ENCODE measurements at places on chromosomes 6 and 20. TPM values are rescaled to one million over a fixed set of nuclear protein-coding genes. Genes with fewer than 3 reads are reported as not detected.

The BFSP1 gene
- total RNA-seq = 12.3 TPM

The SIRT5 gene
- total RNA-seq = 13.3 TPM

- DNase-seq = peak; percentile 37
Measured at GRCh38 chr6:5398530-5398929, 137.2 kb downstream of the FARS2 start.

The PTCRA gene
- total RNA-seq = not detected

DNA sequence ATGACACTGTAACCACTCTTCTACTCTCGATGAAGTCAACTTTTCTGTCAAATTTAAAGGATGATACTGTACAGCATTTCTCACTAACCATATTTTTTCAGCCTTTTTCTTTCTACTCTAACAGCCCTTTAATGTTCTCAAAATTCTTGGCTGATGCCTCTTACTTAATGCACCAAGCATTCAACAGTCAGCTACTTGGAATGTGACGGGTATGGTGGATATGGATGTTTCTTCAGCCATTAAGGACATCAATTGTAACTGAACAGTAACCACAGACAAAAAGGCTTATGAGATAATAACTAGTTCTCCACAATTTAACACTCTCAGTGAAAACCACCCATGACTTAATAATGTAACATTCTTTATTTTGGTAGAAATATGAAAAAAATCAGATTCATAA lies 467.2 kb upstream of the ZNF337 start:
- peak; percentile 22 for DNase-seq

DNA sequence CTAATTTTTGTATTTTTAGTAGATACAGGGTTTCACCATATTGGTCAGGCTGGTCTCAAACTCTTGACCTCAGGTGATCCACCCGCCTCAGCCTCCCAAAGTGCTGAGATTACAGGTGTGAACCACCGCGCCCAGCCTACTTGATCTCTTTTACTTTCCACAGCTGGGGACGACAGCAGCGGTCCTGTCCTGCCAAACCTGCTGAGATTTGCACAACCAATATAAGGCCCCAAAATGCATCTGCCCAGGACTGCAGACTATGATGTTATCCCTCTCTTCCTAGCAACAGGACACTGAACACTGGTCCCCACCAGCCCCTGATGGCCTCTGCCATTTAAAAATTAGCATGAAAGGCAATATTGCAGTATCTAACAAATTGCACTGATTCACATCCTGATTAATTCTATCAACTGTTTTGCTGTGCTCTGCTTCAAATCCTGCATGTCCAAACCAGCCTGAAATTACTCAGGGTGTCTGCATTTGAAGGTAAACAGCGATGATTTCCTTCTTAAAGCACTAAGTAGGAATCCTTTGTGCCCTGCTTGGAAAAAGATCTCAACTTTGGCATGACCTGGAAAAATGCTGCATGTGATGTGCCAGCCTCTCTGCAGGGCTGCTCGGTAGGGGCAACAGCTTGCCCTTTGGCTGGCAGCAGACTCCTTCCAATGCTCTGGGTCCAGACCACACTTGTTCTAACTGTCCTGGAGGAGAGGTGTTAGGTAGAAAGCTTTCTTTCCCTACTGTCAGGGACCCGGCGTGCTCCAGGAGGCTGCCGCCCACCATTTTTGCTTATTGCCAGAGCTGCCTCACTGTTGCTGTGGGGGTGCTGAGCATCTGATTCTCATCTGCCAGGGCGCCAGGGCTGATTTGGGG lies 27.4 kb upstream of the PXDC1 start:
- DNase-seq = no peak

- no peak for DNase-seq
Measured at GRCh38 chr6:20242397-20242796, 30.1 kb upstream of the MBOAT1 start.

GRCh38 chr6:11784341-11784740 lies 5.7 kb upstream of the ADTRP start:
- DNase-seq = no peak

- no peak for DNase-seq
Measured at GRCh38 chr20:23456409-23456808, 3.7 kb upstream of the CST11 start.

The PCK1 gene
- total RNA-seq = 0.08 TPM

The MYLK4 gene
- 0.48 TPM for total RNA-seq

Measured in H4 (cell line).